ENCODE measurements at places on chromosomes 5 and 9.

DNA sequence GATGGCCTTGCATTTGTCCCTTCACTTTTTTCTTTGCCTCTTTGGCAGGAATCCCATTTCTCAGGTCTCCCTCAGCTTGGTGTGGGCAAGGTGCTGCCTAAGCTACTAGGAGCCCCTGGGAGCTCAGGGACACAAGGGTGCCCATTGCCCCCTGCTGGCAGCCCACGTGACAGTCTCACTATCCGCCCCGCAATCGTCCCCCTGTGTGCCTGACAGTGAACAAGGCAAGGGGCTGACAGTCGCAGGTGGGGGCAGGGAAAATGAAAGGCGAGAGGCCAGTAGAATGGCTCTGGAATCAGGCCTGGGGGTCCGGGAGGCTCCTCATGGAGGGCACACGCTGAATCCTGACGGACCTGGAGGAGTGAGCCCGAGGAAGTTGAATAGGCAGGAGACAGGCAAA, 2.0 kb upstream of the PCDH12 start:
- no peak for DNase-seq

DNA sequence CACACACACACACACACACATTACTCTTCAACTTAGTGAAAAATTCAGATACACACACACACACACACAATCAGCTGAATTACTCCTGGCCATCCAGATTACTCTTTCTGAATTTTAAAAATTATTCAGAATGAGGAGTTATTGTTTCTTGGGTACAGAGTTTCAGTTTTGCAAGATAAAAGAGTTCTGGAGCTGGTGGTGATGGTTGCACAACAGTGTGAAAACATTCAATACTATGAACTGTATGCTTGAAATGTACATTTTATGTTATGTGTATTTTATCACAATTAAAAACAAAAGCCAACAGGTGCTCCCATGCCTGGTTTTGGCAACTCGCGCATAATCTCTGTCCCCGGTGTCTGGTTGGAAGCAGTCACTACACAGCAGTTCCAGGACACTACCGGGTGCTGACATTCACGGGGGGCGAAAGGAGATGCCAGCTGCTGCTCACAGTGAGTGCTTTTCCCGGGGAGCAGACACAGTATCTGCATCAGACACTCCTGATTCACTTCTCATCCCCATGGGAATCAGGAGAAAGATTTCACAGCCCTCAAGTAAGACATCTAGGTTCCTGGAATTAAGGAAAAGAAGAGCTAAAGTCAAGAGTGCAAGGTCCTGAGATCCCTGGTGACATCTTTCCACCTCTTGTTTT, 55.7 kb downstream of the LHFPL2 start:
- no peak for DNase-seq

- no peak for DNase-seq
Observed at GRCh38 chr5:108046955-108047670, 334.8 kb downstream of the FBXL17 start.

DNA sequence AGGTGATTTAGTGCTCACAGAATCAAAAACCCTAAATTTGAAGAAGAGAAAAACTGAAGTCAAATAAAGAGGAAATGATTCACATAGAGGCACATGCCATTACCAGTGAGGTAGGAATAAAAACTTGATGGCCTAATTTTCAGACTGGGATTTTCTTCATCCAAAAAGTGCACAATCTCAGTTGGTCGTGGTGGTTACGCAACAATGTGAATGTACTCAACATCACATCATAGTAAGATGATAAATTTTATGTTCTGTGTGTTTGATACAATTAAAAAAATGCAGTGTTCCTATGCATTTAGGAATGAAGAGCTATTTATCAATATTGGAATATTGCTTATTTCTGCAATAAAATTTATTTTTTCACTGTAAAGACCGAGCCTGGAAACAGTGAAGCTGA, 60.7 kb downstream of the SV2C start:
- no peak for DNase-seq

GRCh38 chr5:73856997-73857396, 231.0 kb downstream of the ARHGEF28 start:
- DNase-seq = no peak

DNA sequence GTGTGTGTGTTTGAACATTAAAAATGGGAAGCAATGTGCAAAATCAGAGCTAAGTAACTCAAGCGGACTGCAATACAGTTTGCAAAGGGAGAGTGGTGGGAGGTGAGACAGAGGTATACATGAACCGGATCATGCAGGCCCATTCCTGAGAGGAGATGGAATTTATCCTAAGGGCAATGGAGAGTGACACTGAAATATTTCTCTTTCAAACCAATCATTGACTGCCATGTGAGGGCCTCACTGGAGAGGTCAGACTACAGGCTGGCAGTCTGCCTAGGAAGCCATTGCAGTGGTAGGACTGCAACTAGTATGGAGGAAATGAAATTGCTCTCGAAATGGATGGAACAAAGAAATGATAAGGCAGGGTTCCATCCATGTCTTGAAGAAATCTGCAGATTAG, 34.8 kb downstream of the TNFSF15 start:
- no peak for DNase-seq

DNA sequence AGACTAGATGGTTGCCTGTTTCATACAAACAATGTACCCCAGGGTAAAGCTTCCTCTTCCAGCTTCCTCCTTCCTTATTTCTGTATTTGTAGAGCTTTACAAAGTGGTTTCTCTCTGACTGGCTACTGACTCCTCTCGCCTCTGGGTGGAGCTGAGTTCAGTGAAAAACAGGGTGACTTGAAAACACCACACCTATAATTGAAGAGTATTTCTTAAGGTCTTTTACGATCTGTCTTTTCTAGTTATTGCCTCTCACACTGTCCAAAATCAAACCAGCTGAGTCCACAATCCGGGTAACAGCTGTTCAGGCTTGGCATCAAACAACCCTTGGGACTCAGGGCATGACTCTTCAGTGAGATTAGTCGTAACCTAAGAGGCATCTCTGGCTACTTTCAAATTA, 200.4 kb downstream of the ARRDC3 start:
- DNase-seq = no peak

DNA sequence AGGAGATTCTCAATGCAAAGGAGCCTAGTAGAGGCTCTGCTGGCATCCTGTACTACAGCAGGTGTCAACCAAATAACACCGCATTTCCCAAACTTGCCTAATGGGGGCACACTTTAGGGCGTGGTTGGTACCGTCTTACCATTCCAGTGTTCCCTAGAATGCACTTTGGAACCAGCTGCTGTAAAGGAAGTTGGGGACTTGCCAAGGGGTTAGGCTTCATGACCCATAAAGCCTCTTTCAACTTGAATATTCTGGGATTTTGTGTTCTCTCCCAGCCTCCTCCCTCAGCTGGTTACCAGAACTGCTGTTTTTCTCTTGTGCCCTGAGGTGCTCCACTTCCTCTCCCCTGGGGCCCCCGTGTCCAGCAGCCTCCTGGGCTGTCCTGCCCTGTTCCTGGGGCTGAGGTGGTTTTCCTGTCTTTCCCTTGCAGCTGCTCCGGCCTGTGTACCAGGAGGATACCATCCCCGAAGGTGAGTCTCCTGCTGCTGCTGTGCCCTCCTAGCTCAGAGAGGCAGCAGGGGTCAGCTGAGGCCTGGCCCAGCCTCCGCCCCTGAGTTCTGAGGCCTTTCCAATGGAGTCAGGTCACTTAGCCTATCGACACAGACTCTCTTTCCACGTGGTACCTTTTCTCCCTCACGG, 44.7 kb downstream of the RGS3 start:
- peak; percentile 7 for DNase-seq

DNA sequence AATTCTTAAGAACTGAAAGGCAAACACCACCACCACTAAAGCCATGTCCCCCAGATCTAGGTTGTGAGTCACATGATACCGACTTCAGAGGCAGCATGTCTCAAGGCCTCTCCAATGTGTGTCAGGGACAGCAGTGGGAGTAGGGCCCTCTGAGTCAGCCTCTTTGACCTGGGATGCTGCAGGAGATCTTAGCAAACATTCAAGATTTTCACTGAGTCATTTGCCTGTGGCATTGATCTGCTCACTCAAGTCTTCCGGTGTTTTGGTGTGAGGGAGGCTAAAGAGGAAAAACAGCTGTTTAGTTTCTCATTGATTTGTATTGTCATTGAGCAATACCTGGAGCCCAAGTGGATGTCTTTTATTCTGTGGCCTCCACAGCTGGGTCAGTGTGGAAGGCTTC, 36.1 kb downstream of the TMC1 start:
- peak; percentile 97 for DNase-seq

- no peak for DNase-seq
Observed at GRCh38 chr5:6659941-6660684, 26.9 kb downstream of the SRD5A1 start.

DNA sequence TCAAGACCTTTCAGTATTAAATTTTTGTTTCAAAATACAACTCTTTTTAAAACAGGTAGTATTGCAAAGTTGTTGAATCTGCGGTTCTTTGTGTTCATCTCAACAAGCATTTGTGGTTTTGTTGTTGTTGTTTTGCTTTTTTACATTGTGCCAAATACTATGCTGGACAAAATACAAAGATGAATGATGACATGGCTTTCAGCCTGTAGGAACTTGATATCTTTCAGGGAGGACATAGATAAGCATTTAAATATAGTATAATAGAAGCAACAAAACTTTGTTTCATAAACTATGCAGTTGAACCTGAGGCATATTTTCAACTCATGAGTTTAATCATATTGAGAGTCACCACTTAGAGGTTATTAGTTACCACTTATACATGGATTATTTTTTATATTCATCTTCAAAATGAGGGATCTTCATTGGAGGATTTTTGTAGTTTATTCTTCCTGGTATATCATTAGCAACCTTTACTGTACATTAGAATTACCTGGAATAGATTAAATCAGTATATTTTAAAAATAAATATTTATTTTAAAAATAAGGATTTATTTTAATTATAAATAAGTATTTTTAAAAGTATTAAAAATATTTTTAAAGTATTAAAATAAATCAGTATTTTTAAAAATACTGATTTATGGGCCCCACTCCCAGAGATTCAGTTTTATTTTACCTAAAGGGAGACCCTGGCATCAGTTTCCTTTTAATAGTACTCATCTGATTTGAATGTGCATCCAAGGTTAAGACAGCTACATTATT, 42.9 kb downstream of the KIF2A start:
- DNase-seq = no peak

GRCh38 chr5:5523066-5523505, 100.6 kb downstream of the ICE1 start:
- no peak for DNase-seq

GRCh38 chr5:52898961-52899680, 90.0 kb upstream of the ITGA2 start:
- DNase-seq = no peak

DNA sequence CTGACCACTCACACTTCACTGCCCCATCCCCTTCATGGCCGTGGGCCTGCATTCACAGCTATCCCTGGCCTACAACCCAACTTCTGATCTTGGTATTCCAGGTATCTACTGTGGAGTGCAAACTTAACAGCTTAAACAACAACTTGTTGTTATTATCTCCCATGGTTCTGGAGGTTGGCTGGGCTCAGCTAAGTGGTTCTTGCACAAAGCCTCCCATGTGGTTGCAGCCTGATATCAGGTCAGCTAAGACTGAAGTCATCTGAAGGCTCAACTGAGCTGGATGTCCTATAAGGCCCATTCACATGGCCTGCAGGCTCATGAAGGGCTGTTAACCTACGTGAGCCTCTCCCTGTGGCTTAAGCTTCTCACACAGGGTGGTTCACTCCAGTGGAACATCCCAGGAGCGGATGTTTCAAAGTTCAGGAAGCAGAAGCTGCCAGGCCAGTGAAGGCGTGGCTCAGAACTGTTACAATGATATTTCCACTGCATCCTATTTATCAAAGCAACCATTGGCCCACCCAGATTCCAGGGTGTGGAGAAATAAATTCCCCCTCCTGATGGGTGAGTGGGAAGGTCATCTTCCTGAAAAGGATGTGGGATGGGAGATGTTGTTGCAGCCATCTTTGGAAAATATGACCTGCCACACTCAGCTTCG, 30.0 kb upstream of the TRIO start:
- DNase-seq = no peak

DNA sequence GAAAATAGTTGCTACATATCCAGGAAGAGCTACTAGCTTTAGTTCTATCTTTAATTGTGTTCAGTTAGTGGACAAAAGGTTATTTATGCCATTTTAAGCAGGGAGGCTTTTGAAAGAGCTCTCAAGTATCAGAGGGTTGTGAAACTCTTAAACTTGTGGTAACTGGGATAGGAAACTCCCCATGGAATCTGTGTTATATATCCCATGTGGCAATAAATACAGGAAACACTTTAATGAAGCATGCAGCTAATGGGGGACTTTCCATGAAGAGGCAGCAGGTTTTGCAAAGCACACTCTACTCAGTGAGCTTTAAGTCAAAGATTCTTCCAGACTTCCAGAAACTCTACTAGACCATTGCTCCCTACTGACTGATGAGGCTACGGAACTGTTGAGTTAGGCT, 805.0 kb upstream of the C9orf72 start:
- no peak for DNase-seq

- no peak for DNase-seq
Observed at GRCh38 chr9:1087120-1087881, 37.1 kb downstream of the DMRT2 start.

DNA sequence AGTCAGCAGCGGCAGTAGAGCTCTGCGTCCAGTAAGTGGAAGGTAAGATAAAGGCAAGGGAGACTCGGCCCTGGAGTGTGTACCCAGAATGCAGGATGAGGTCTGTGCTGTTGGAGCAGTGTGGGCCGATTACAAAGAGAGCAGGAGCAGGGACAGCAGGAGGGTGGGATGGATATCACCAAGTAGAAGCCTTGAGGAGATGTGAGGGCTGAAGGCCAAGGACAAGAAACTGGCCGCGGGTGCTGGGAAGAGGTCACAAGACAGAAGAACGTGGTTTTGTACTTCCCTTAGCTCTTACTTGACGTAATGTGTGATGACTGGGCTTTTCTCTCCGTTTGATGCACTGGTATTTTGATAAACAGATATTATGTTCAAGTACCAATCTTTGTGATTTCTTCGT, 43.7 kb downstream of the OR2V1 start:
- no peak for DNase-seq

DNA sequence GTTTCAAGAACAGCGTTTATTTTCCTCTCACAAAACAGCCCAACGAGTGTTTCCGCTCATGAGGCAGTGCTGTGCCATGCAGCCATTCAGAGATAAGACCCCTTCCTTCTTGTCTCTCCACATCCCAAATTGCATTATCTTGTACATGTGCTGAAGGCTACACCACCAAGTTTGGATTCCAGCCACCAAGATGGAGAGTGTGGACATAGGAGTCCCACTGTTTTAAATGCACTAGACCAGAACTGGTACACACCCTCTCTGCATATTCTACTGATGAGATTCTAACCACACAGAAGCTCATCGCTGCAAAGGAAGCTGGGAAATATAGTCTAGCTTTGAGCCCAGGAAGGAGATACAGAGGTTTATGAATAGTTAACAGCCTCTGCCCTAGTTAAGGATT, 509.4 kb downstream of the NFIB start:
- no peak for DNase-seq

GRCh38 chr9:1536522-1537170, 478.5 kb upstream of the SMARCA2 start:
- no peak for DNase-seq

DNA sequence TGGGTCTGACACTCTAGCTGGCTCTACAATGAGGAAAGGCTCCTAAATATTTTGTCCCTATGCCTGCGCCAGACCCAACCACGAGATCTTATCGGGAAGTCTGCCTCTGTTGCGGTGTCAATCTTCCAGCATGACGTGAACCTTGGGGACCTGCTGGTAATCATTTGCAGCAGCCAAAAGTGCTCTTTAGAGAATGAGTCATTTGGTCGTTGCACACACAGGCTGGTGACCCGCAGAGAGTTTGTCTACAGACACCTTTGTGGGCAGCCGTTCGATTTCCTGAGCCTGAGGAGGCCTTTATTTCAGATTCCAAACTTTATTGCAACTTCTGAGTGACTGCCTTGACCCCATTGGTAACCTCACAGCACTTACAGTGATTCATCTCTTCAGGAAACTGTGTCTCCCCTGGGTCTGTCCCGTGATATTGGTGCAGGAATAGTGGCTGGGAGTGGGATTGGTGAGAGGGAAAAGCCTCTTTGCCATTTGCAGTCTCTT, 326.1 kb downstream of the NSG2 start:
- DNase-seq = no peak

All from keratinocyte (primary cell).